Placental epithelial cell (primary cell): ENCODE measurements at places on chromosomes 1 and 21. TPM values are rescaled to one million over a fixed set of nuclear protein-coding genes. Genes with fewer than 3 reads are reported as not detected.

LEMD1 gene
- total RNA-seq, result 3.8 and 14.5 TPM in 2 replicates

PTPN14 gene
- total RNA-seq, result 75.4 and 119 TPM in 2 replicates

SPRR2A gene
- not detected in 2 replicates for total RNA-seq

KCNAB2 gene
- 1.1 and 2.7 TPM in 2 replicates for total RNA-seq

PIK3R3 gene
- 11.4 and 11.5 TPM in 2 replicates for total RNA-seq

TSPEAR gene
- total RNA-seq, result not detected in 2 replicates

MATN1 gene
- total RNA-seq, result 0.79 TPM in 1 of 2 replicates, not detected in the other

TBX19 gene
- total RNA-seq, result 1.5 and 3.1 TPM in 2 replicates

AVPR1B gene
- total RNA-seq, result not detected in 2 replicates

CD53 gene
- total RNA-seq, result not detected in 2 replicates

SMYD2 gene
- 71.1 and 151 TPM in 2 replicates for total RNA-seq

MASP2 gene
- not detected in 2 replicates for total RNA-seq

KIF17 gene
- 0.33 and 0.39 TPM in 2 replicates for total RNA-seq

PPOX gene
- total RNA-seq, result 13.8 and 16.9 TPM in 2 replicates
